ENCODE measurements at places on chromosomes 6 and 20.
A peak's percentile ranks its signal among the peaks of the same experiment; 100 is the strongest.

DNA sequence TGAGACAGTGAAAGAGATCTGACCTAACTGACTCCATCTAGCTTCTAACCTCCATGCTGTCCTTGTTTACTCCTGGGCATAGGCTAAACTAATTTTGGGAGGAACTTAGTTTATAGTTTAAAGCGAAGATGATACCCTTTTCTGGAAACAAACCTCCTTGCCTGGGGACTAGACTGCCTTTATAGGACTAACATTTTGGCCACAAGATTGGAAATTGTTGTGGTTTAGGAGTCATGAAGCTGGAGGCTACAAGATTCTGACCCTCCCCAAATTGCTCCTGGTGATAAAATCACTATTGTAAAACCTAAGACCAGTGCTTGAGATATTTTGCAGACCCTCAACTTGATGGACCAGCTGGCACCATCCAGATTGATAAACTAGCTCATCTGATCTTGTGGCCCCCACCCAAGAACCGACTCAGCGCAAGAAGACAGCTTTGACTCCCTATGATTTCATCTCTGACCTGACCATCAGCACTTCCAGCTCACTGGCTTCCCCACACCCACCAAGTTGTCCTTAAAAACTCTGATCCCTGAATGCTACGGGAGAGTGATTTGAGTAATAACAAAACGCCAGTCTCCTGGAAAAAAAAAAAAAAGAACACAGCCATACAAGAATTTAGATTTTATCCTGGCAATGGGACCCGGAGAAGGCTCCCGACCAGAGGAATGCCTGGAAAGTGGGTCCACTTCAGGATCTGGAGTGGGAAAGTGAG is 63.0 kb downstream of the ABHD12 start:
- DNase-seq: no peak

DNA sequence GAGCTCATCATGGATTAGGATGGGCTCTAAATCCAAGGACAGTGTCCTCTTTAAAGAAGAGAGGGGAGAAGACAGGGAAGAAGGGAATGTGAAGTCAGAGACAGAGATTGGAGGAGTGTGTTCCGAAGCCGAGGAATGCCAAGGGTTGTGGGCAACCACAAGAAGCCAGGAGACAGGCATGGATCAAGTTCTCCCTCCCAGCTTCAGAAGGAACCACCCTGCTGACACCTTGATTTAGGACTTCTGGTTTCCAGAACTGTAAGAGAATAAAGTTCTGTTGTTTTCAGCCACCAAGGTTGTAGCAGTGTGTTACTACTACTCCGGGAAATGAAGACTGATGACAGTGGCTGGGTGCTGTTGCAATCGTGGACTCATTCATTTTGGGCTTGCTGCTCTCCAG is 120.1 kb downstream of the RPS12 start:
- no peak for DNase-seq

GRCh38 chr20:62482146-62482809 is 6.5 kb upstream of the GATA5 start:
- DNase-seq: no peak

GRCh38 chr6:92337571-92337970 is 1081.8 kb downstream of the EPHA7 start:
- DNase-seq: no peak

DNA sequence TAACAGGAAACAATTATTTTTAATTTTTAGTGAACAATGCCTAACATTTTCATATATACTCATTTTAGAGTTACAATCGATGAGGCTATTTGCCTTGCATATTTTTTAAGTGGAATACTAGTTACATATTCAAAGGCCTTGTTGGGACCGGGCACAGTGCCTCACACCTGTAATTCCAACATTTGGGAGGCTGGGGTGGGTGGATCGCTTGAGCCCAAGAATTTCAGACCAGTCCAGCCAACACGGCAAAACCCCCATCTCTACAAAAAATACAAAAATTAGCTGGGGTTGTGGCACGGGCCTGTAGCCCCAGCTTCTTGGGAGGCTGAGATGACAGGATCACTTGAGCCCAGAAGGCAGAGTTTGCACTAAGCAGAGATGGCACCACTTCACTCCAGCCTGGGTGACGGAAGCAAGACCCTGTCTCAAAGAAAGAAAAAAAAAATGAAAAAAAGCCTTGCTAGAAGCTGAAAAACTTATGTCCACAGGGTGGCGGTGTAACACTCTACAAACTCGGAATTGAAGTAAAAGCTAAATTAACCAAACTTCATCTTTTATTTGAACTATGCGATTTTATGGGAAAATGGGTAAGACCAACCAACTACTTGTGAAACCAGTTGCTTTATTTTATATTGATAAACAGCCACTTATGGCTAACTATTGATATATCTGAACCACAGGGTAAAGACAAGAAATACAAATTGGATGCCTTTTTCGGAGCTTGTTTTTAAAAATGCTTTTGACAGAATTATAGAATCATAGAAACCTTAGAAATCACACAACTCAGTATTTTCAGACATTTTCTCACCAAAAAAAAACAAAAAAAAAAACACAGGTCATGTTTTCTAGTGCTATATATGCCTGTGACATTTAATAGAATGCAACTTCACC is 24.1 kb upstream of the ROS1 start:
- DNase-seq: peak; percentile 26

GRCh38 chr6:53593001-53593488 is 48.1 kb upstream of the GCLC start:
- DNase-seq: no peak

- DNase-seq: no peak
These were observed 103.7 kb downstream of the REV3L start for GRCh38 chr6:111379302-111379701.

- DNase-seq: no peak
These were observed 36.2 kb downstream of the RSPO4 start for GRCh38 chr20:965956-966355.

DNA sequence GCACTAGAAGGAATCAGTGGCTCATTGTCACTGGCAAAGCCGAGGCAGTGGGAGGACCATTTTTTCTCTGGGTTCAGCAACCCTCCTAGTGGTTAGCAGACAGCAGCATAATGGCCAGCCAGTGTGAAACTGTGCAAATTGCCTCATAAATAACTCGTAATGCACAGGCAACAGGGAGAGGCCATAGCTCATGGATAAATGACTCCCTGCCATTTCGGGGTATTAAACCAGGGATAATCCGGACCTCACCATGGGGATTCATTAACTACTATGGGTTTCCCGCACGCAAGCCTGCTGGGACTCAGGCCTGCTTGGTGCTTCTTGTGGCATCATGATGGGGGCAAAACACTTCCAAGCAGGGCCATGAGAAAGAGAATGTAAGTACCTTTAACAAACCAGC is 158.2 kb upstream of the CHD6 start:
- no peak for DNase-seq

DNA sequence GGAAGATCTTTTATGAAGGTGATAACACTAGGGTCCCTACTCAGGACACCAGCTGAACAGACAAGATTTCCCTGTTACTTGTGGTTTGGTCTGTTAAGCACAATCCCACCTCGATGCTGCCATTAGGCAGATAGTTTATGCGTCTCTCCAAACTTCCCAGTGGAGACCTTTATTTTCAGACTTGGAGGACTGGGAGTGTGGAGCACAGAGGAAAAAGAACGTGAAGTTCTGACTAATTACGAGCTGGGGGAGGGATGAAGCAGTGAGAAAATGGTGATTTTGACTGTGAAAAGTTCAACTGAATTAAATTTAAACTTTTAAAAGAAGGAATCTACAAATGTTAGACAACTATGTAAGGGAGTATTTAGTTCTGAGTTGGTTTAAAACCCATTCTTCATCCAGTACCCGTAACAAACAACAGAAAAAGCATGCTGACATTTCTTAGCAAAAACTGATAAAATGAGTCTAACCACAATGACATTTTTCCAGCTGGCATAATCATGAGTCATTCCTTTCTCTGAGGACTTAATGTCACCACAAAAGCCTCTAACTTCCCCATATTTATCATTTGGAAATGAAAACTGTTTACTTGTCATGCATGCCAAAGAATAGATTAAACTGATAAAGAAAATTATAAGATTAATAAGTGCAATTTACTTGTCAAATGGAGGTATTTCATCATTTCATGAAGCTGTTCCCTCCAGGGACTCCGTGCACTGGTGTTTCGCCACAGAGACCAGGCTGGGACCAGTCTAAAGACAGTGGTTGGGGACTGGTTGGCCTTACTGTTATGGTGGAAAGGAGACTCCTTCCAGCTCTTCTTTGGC is 113.3 kb upstream of the SSTR4 start:
- DNase-seq: no peak

DNA sequence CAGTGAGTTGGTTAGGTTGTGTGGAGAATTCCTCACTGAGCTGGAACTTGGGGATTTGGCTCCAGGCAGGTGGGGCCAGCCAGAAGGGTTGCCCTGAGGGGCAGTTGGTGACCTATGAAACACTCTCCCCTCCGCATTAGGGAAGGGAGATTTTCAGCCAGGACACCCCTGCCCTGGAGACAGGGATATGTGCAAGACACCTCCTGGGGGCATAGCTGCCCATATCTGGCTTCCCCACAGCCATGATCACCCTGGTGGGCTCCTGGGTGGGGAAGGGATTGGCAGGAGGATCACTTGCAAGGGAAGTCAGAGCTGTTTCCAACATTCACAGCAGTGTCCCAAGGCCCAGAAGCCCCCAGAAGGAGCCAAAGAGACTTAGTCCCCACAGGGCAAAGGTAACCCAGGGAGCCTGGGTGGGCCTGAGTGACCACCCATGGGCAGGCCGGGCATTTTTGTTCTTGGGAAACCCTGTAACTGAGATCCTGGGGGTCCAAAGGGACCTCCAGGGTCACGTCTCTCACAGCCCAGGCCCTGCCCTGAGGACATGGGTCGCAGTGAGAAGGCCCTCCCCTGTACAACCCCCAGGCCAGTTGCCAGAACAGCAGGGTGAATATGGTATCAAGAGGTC is 145.8 kb downstream of the MRPL14 start:
- no peak for DNase-seq

DNA sequence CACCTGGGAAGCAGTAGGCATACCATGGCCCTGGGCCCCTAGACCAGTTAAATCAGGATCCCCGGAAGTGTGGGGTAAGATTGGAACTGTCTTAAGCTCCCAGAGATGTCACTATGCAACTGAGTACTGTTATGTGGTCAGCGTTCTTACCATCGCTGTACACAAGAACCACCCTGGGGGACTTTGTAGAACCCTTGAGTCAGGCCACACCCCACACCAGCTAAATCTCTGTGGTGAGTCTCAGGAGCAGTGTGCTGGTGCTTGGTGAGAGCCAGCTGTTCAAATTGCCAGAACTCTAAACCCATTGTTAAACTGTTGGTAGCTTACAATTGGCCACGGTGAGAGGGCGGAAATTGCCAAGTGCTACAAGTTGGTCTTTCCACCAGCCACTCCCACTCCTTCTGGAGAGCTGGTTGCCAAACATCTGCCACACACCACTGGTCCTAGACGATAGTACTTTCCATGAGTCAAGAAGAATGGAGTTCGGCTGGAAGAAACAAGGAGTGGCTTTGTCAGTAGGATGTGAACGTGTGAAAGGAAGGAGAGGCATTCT is 80.5 kb upstream of the SYNDIG1 start:
- no peak for DNase-seq

- DNase-seq: no peak
These were observed 68.3 kb downstream of the CEBPB start for GRCh38 chr20:50258790-50259483.

GRCh38 chr20:57056651-57057050 is 209.8 kb downstream of the BMP7 start:
- no peak for DNase-seq

- no peak for DNase-seq
These were observed 37.4 kb upstream of the GABRR1 start for GRCh38 chr6:89254569-89254968.

- DNase-seq: no peak
These were observed 26.0 kb upstream of the PPP1R16B start for GRCh38 chr20:38779247-38780097.

DNA sequence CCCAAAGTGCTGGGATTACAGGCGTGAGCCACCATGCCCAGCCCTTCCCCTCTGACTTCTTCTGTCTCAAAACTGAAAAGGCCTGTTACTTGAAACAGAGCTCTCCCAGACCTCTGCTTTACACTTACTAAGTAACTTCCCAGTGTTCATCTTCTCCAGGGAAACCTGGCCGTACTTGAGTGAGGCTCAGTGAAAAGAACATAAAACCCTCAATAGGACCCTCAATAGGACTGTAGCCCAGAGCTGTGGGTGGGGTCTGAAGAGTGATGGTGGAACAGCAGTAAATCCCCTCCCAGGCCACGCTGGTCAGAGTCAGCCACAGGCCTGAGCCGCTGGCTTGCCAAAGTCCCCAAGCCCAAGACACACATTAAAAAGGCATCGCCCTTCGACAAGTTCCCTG is 145.4 kb downstream of the NFATC2 start:
- no peak for DNase-seq

GRCh38 chr20:595330-596308 is 14.5 kb downstream of the TCF15 start:
- DNase-seq: no peak

DNA sequence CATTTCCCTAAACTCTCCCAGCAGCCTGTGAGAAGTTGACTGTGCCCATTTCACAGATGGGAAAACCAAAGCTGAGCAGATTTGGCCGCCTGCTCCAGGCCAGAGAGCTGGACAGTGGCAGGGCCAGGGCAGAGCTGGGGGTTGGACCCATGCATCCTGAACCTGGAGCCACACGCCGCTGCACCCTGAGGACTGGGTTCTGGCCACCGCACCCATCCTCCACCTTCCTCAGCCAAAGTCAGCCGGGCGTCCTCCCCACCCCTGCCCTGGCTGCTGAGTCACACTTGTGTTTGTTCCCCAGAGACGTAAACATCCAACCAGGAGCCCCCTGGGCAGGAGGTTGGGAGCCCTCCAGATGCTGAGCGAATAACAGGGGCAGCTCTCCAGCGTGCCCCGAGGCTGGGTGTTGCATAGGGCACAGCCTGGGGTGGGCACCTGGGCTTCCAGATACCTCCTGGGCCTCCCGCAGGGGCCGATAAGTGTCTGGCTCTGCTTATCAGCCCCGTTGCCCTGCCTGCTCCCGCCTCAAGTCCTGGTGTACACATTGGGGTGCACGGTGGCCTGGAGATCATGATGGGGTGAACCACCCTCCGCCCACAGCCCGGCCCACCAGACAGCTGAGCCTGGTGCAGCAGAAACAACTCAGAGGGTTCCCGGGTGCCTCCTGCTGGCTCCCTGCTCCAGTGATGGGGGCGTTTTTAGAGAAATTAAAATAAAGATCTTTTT is 23.8 kb downstream of the RBM38 start:
- no peak for DNase-seq

GRCh38 chr6:35047265-35048011 is 93.7 kb downstream of the TCP11 start:
- DNase-seq: no peak

DNA sequence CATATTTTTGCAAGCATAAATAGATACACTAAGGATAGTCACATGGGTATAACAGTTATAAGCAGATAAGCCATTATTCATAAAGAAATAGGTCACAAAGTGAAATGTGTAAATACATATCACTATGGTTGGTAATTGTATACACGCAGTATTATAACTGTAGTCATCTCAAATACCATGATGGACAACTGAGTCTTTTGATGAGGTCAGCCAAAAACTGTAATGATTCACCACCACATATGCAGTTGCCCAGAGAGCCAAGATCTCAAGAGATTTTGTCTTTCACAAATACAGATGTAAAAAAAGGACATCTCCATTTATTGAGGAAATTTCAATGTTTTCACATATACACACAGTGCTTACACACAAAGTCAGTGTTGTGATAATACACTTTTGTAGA is 28.3 kb downstream of the ZNF292 start:
- DNase-seq: no peak

All from activated T-cell treated with anti-CD3 and anti-CD28 coated beads for 48 hours (primary cell).